ENCODE measurements at places on chromosomes 13 and 19. TPM values are rescaled to one million over a fixed set of nuclear protein-coding genes. Genes with fewer than 3 reads are reported as not detected.

MCF2L gene
- total RNA-seq, result 363 TPM

PRRG2 gene
- total RNA-seq, result not detected

LIM2 gene
- total RNA-seq, result not detected

CNN1 gene
- total RNA-seq, result 205 TPM

CPAMD8 gene
- total RNA-seq, result 13.2 TPM

TMEM255B gene
- total RNA-seq, result 2.9 TPM

APOE gene
- 235 TPM for total RNA-seq

URAD gene
- total RNA-seq, result not detected

ZBTB7A gene
- total RNA-seq, result 11.2 TPM

SAMD1 gene
- total RNA-seq, result 15.2 TPM

RASA3 gene
- 3.8 TPM for total RNA-seq

LIG1 gene
- total RNA-seq, result 19.7 TPM

PAK4 gene
- 7.6 TPM for total RNA-seq

NKPD1 gene
- total RNA-seq, result not detected

COL5A3 gene
- total RNA-seq, result 17.4 TPM

ZIC5 gene
- not detected for total RNA-seq

CGB8 gene
- total RNA-seq, result not detected

KLK12 gene
- not detected for total RNA-seq

UGGT2 gene
- 18.2 TPM for total RNA-seq

IGFL2 gene
- total RNA-seq, result not detected

TEX29 gene
- total RNA-seq, result not detected

ZNF83 gene
- total RNA-seq, result 11.0 TPM

TRPC4 gene
- total RNA-seq, result 3.9 TPM

VSIG10L gene
- total RNA-seq, result 2.2 TPM

SLC1A6 gene
- not detected for total RNA-seq

KL gene
- 4.0 TPM for total RNA-seq

PCDH20 gene
- total RNA-seq, result 5.9 TPM

ZNF528 gene
- total RNA-seq, result 11.7 TPM

BSG gene
- total RNA-seq, result 479 TPM

IL4I1 gene
- total RNA-seq, result not detected

CACNG6 gene
- total RNA-seq, result 0.58 TPM

TMEM150B gene
- 1.3 TPM for total RNA-seq

CALR3 gene
- total RNA-seq, result not detected

DKKL1 gene
- total RNA-seq, result not detected

MIR17HG gene
- not detected for total RNA-seq

C19orf85 gene
- total RNA-seq, result not detected

SPACA4 gene
- not detected for total RNA-seq

ODAD3 gene
- not detected for total RNA-seq

TPTE2 gene
- total RNA-seq, result not detected

ZNF534 gene
- 0.37 TPM for total RNA-seq

F10 gene
- total RNA-seq, result 3.0 TPM

LGALS7 gene
- not detected for total RNA-seq

LRRC4B gene
- total RNA-seq, result 1.7 TPM

PROZ gene
- not detected for total RNA-seq

RELB gene
- 3.2 TPM for total RNA-seq

HOMER3 gene
- 8.5 TPM for total RNA-seq

CEACAM7 gene
- total RNA-seq, result 1.3 TPM

SYT3 gene
- total RNA-seq, result 1.3 TPM

RXFP2 gene
- total RNA-seq, result not detected

ZNF835 gene
- total RNA-seq, result not detected

ELSPBP1 gene
- not detected for total RNA-seq

CD33 gene
- 3.7 TPM for total RNA-seq

ADGRL1 gene
- total RNA-seq, result 15.6 TPM

OXGR1 gene
- total RNA-seq, result not detected

CKM gene
- not detected for total RNA-seq

PSG7 gene
- total RNA-seq, result not detected

CYP4F8 gene
- total RNA-seq, result not detected

FCAR gene
- not detected for total RNA-seq

Data from stomach (tissue), 19 donors.